CD4-positive, alpha-beta memory T cell (primary cell): ENCODE measurements at places on chromosomes 11 and 22.

DNA sequence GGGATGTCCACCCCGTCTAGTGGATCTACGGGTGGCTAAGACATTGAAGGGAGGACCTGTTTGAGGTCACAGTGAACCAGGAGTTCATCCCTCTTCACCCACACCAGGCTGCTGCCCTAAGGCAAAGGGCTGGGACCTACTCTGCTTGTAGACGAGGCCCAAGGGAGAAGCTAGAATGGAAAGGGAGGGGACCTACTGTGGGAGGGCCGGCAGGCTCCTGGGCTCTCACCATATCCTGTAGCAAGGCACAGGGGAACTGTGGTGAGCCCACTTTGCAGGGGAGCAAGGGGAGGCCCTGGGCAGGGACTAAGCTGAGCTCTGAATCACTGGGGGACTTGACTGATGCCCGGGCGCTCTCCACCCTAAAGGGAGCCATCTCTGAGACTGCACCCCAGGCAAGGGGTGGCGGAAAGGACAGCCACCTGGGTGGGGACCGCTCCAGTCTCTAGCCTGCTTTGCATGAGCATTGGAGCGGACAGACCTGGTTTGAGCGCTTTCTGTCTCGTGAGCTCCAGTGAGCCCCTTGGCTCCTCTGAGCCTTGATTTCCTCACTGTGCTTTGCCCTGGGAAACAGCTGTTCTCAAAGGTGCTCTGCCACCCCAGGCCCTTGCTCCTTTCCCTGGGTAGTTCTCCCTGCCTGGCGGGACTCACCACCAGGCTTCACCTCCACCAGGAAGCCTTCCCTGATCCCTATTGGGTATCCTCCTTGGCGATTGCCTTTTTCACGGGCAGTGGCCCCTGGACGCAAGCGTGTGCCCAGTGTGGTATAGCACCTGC lies 24.2 kb downstream of the PARVG start:
- DNase-seq = no peak

DNA sequence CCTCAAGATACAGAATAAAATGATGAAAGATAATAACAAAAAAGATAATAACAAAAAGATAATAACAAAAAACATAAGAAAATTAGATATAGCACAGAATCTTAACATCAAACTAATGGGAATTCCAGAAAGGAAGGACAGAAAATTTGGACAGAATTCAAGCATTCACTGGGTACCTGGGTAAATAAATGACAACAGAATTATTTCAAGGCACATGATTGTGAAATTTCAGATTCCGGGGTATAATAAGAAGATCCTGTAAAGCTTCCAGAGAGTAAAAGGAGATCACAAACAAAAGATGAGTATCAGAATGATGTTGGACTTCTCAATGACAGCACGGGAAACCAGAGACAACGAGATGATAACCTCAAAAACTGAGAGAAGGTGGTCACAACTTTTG lies 42.1 kb upstream of the OR9Q1 start:
- no peak for DNase-seq

DNA sequence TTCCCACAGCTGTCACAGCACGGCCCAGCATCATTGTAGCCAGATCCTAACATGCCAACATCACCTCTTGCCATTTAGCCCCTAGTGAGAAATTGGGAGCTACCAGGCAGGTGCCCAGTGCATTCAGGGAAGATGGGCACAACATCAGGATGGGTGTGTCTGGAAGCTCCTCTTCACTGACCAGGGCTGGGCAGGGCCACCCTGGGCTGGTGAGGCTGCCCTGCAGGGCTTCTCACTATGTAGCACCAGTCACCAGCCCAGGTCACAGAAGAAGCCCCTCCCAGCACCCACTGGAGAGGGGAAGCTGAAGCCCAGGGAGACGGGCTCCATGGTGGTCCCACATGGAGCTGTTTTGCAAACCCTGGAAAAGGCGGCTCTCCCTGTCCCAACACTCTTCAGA lies 13.9 kb downstream of the ZNF74 start:
- DNase-seq = no peak

GRCh38 chr11:5107285-5107684 lies 30.9 kb downstream of the OR52A5 start:
- DNase-seq = no peak

- DNase-seq = no peak
Measured at GRCh38 chr22:27512283-27512761, 289.2 kb downstream of the MN1 start.

GRCh38 chr11:123416566-123416965 lies 13.5 kb upstream of the GRAMD1B start:
- DNase-seq = no peak

GRCh38 chr11:1565904-1566247 lies 6.2 kb downstream of the DUSP8 start:
- no peak for DNase-seq

- DNase-seq = no peak
Measured at GRCh38 chr11:132050577-132051165, 680.3 kb downstream of the NTM start.

DNA sequence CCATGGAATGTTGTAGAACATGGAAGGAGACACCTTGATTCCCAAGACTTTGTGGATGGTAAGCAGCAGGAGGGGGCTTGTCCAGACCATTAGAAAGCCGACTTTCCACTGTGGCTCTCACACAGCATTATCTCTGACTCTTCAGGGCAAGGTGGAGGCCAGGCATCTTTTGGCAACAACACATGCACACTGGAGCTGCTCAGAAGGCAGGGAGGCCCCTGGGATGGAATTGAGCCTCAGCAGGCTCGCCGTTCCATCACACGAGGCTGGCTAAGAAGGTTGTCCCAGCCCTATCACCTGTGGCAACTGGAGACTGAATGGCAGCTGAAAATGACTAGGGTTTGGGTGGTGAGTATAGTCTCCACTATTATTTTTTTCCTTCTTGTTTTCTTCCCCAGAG lies 76.3 kb upstream of the TMEM45B start:
- no peak for DNase-seq

GRCh38 chr11:3202759-3203158 lies 15.9 kb downstream of the MRGPRG start:
- no peak for DNase-seq
